ENCODE measurements at places on chromosomes 5 and 9.

GRCh38 chr5:73154208-73155006 is 18.6 kb upstream of the TMEM174 start:
- no peak overlapping the region for H3K4me3 ChIP-seq
- H3K27ac ChIP-seq, result no peak overlapping the region
- H3K4me1 ChIP-seq, result no peaks in the 10 kb centered on the region
- no peak for DNase-seq
- H3K27me3 ChIP-seq, result peaks cover 3% of the 10 kb centered on the region
- H3K36me3 ChIP-seq, result no peaks in the 10 kb centered on the region

- DNase-seq, result no peak
- H3K27me3 ChIP-seq, result no peaks in the 10 kb centered on the region
- no peaks in the 10 kb centered on the region for H3K36me3 ChIP-seq
- H3K4me3 ChIP-seq, result no peak overlapping the region
Observed at GRCh38 chr5:96809921-96810320, 2.2 kb upstream of the ERAP1 start.

DNA sequence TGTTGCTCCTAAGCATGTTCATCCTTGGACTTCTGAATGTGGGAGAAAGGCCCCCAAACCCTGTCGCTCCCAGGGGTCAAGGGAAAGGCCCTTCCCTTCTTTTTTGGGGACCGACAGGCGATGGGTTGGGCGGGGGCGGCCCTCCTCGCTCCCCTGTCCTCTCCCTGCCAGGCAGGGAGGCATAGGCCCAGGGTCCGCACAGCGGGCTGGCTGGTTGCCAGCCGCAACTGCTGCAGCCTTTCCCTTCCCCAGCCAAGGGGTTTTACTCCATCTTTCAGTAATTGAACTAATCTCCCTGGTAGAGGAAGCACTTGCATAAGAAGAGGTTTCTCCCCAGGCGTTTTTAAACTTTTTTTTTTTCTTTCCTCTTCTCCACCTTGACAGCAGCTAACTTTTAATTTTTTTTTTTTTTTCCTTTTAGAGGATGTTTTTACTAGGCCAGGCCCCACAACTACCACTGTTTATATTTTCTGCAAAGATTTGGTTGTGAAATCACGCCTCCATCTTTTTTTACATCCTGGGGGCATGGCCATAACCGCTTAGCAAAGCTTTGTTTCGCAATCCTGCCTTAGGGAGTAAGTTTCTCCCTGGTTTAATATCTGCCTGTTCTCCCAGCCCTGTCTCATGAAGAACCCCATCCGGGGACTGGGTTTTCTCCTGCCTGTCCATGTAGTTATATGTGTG is 216.9 kb upstream of the ZNF608 start:
- no peak overlapping the region for H3K4me3 ChIP-seq
- no peak overlapping the region for H3K27ac ChIP-seq
- no peak for DNase-seq
- H3K4me1 ChIP-seq, result no peaks in the 10 kb centered on the region

DNA sequence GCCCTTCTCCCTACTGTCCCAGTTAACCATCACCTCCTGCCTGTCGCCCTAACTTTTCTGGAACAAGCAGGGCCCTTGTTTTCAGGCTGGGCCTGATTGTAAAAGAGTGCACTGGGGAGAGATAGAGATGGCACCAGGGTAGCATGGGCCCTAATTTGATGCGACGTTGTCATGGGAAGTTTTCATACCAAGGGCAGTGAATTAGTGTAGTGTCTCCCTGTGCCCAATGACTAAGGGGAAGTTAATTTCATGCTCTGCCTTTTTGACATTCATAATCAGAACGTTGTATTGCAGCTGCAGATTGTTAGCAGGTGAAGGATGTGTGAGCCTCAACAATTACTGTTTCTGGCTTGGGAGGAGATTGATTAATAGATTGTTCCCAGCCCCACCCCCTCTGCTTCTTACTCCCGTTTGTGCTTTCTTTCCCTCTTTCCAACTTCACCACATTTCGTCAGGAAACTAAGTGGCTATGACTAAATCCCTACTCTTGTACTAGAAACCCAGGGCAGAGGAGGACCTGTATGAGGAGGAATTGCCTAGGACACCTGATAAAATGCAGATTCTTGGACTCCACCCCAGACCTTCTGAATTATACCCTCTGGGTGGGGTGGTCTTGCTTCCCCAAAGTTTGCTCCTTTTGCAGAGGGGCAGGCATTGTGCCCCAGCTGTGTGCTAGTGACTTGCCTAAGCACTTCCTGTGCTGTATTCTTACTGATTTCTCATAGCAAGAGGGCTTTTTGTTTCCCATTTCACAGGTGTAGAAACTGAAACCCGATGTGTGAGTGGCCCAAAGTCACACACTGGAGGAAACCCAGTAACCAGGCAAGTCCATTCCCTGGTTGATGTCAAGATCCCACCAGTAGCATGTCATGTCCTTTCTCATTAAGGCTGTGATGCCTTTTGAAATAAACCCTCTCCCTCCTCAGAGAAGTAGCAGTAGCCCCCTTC is 56.3 kb downstream of the DAB2IP start:
- H3K4me3 ChIP-seq, result no peak overlapping the region
- peaks cover 6% of the 10 kb centered on the region for H3K4me1 ChIP-seq
- H3K27ac ChIP-seq, result no peak overlapping the region
- no peak for DNase-seq
- H3K36me3 ChIP-seq, result no peaks in the 10 kb centered on the region

DNA sequence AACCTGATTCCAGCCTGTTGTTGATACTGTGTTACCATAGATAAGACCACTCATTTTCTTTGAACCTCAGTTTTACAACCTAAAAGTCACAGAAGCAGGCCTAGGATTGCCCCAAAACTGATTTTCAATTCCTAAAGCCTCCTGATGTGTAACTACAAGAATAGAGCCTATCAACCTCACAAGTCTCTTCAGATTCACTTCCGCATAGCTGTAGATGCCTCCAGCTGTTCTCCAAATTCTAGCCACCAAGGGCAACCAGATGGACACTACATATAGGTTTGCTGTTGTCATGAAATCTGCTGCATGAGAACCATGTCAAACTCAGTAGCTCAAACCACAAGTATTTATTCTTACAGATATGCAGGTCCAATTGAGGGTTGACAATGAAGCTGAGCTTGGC is 143.5 kb downstream of the SPATA31D1 start:
- no peak overlapping the region for H3K27ac ChIP-seq
- H3K4me3 ChIP-seq, result no peak overlapping the region
- no peaks in the 10 kb centered on the region for H3K36me3 ChIP-seq
- DNase-seq, result no peak

GRCh38 chr9:34744295-34745221 is 34.6 kb upstream of the CCL21 start:
- H3K4me1 ChIP-seq, result no peaks in the 10 kb centered on the region
- H3K27me3 ChIP-seq, result no peaks in the 10 kb centered on the region
- no peak for DNase-seq
- no peak overlapping the region for H3K27ac ChIP-seq
- no peaks in the 10 kb centered on the region for H3K36me3 ChIP-seq
